Activated B cell treated with CpG ODN at 0.5 μM for 24 hours (primary cell): ENCODE measurements at places on chromosomes 4 and X. TPM values are rescaled to one million over a fixed set of nuclear protein-coding genes. Genes with fewer than 3 reads are reported as not detected.

DNA sequence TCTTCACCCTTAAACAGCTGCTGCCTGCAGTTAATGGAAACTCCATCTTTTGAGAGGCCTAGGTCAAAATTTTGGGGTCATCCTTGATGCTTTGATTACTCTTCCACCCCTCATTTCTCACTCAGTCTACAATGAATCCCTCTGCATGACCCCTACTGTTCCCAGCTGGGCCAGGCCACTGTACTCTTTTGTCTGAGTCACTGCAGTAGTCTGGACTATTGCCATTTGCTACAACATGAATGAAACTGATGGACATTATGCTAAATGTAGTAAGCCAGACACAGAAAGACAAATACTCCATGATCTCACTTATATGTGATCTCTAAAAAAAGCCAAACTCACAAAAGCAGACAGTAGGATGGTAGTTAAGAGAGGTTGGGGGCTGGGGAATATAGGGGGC lies 28.3 kb downstream of the STK32B start:
- no peak for DNase-seq

- DNase-seq, result no peak
Observed at GRCh38 chr4:87427518-87427868, 5.1 kb downstream of the NUDT9 start.

GRCh38 chr4:25030277-25031076 lies at the start of gene LGI2:
LGI2 (minus strand) TSS chr4:25030946; CDS start chr4:25030693, 253 bp downstream.
- DNase-seq, result no peak

DNA sequence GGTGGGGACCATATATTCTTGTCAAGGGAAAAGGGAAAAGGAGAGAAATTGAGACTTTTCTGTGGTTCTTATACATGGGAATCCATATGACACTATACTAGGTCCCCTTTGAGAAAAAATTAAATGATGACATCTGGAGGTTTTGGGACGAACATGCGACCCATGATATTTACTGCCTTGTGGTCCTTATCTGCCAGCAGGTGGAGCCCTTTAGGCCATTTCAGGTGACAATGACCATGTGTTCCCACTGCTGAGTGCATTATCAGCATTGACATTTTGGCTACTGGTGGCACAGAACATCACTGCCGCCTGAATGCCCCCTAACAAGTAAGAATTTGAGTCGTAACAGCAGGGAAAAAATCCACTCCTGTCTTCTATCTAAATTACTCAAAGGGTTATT lies 843.4 kb downstream of the FSTL5 start:
- DNase-seq, result no peak

CDKL5 gene
- 3.7 and 3.8 TPM in 2 replicates for total RNA-seq
